ENCODE measurements at places on chromosomes 4 and X.

DNA sequence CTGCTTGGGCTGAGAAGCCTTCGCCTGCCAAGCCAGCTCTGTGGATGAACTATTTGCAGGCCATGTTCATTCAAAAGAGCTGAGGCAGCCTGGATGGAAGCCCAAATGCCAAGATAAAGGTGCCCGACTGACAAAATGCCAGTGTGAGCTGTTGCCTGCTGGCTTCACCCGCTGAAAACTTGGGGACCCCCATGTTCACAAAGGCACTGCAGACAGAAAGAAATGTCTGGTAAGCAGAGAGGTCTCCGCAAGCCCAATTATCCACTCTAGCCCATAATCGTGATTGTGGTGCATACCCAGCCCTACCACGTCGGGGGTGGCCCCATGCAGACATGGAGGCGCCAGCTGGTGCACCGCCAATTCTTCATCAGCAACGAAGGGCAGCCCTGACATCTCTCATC is 13.0 kb upstream of the SMIM20 start:
- H3K27ac ChIP-seq = no peak overlapping the region
- no peak overlapping the region for H3K4me3 ChIP-seq
- H3K4me1 ChIP-seq = 0 out of 2 replicates have a peak, but pooled peaks cover 6% of the 10 kb centered on the region

DNA sequence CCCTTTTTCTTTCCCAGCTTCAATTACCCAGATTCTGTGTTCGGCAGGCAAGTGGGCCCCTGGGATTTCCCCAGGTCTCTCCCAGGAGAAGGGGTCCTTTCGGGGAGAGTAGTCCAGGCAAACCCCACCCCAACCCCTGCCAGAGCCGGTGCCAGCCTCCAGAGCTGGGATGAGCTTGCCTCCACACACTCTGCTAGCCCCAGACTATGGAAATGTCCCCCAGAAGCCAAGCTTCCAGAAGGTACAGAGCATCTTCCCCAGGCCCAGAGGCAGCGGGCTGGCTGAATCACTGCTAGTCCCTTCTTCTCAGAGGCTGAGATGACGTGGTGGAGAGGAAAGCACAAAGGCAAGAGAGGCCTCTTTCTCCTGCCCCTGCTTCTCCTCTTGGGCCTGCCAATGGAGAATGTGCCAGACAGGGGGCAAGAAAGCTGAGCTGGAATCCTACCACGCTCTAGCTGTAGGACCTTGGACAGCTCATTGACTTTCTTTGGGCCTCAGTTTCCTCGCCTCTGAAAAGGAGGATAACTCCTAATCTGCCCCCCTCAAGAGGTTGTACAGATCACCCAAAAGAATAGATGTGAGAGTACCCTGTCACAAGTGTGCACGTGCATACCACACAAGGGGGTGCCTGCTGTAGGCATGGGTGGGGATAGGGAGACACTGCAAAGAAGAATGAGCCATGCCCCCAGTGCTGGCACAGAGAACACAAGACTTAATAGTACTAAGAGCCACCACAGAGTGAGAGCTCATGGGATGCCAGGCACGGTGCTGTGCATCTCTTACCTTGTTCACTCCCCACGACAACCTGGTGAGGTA is 2.1 kb downstream of the SASH3 start:
- H3K27me3 ChIP-seq = peaks cover 15% of the 10 kb centered on the region
- H3K4me1 ChIP-seq = no peaks in the 10 kb centered on the region
- DNase-seq = no peak
- H3K36me3 ChIP-seq = no peaks in the 10 kb centered on the region

DNA sequence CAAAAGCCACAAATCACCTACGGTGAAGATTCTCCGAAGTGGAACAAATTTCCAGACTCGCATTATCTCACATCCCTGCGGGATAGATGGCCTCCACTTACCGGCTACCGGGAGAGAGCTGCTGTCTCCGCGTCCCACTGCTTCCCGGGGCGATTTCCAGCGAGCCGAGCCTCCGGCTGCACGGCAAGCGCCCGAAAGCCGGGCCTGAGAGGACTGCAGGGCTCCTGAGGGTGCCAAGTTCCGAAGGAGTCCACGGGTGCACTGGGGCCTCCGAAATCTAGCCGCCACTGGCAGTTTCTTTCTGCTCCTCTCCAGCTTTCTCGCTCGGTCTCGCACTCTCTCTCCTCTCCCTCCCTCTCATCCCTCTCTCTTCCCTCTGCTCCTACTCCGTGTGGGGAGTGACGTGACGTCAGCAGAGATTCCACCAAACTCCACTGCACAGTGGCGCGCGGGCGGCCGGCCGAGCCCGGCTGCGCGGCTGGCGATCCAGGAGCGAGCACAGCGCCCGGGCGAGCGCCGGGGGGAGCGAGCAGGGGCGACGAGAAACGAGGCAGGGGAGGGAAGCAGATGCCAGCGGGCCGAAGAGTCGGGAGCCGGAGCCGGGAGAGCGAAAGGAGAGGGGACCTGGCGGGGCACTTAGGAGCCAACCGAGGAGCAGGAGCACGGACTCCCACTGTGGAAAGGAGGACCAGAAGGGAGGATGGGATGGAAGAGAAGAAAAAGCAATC is 14.0 kb upstream of the PITX2 start:
- H3K4me1 ChIP-seq = no peaks in the 10 kb centered on the region
- peaks cover 94% of the 10 kb centered on the region for H3K27me3 ChIP-seq
- no peak overlapping the region for H3K27ac ChIP-seq
- no peak for DNase-seq
- H3K36me3 ChIP-seq = no peaks in the 10 kb centered on the region

- H3K4me3 ChIP-seq = no peak overlapping the region
- no peak overlapping the region for H3K27ac ChIP-seq
- DNase-seq = no peak
- no peaks in the 10 kb centered on the region for H3K27me3 ChIP-seq
- H3K36me3 ChIP-seq = no peaks in the 10 kb centered on the region
- no peaks in the 10 kb centered on the region for H3K4me1 ChIP-seq
Measured at GRCh38 chr4:109616243-109616642, 56.2 kb downstream of the MCUB start.

- no peaks in the 10 kb centered on the region for H3K27me3 ChIP-seq
- H3K4me1 ChIP-seq = peaks cover 13% of the 10 kb centered on the region
- no peak for DNase-seq
- H3K36me3 ChIP-seq = no peaks in the 10 kb centered on the region
- no peak overlapping the region for H3K4me3 ChIP-seq
- H3K27ac ChIP-seq = no peak overlapping the region
Measured at GRCh38 chr4:106058921-106059320, 163.7 kb downstream of the NPNT start.

GRCh38 chr4:180028682-180029081 is 2214.5 kb upstream of the TENM3 start:
- H3K27me3 ChIP-seq = no peaks in the 10 kb centered on the region
- DNase-seq = peak; percentile 1
- H3K36me3 ChIP-seq = no peaks in the 10 kb centered on the region
- no peaks in the 10 kb centered on the region for H3K4me1 ChIP-seq

DNA sequence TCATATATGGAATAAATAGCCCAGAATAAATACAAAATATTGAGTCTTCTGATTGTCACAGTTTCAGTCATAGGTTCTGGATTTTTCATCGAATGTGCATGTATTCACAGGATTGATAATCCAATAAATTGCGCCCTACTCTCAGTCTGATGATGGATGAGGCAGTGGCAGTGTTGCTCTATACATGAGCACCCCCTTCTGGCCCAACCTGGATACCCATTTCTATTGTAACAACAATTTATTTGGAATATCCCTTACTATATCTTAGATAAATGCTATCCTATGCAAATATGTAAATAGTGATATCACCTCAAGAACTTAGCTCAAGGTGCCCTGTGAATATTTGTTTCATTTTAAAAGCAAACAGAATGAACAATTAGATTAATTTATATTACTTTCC is 733.7 kb upstream of the PABPC4L start:
- H3K36me3 ChIP-seq = no peaks in the 10 kb centered on the region
- DNase-seq = peak; percentile 9
- no peaks in the 10 kb centered on the region for H3K4me1 ChIP-seq
- no peak overlapping the region for H3K27ac ChIP-seq

DNA sequence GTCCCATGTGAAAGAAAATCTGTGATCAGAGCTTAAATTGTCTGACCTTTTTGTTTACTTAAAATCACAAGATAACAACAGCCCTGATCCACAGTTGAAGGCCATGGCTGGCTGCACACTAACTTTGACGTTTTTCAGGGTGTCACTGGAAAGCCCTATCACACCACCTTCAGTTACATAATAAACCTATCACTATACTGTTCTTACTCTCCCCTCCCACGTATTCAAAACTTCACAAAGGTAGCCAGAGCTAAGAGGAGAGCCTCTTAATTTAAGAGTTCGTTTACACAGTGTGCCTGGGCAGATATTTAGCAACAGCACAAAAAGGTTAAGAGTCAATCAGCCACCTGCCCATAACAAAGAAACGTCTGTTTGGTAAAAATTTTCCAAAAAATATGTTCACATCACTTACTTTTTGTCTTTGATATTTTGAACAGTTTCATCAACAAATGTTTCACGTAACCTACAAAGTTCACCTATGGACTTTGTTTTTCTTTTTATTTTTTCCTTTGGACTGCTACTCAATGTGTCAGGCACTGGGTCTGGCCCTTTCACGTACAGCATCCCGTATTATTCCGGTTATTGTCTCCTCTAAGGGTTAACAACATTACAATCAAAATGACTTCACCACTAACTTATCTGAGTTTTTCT is 25.0 kb downstream of the RFC1 start:
- peaks cover 3% of the 10 kb centered on the region for H3K4me1 ChIP-seq
- no peak overlapping the region for H3K4me3 ChIP-seq
- no peaks in the 10 kb centered on the region for H3K27me3 ChIP-seq

DNA sequence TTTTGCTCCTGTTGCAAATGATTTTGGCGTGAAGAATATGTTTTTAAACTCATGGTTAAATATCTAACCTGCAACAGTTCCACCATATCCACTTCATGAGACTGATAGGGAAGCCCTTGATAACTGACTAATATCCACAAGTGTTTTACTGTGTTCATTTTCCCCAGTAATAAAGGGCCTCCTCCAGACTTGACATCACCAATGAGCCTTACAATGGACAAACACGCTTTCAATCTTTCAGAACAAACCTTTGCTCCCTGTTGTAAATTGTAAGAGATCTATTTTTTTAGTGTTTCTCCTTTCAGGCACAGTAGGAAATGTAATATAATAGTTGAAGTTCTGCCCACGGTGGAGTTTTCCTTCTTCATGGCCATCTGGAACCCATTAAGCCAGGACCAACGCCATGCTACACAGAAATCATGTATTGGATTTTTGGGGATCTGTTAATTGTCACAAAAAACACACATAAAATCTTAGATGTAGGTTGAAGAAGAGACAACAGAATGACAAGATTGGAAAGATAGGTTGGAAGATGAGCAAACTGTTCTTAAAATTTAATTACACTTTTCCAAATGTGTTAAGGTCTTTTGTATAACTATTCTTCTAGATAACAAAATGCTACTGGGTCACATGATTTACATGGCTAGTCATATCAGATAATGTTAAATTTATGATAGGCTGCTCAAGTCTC is 1030.1 kb downstream of the FSTL5 start:
- no peak overlapping the region for H3K4me3 ChIP-seq
- H3K27me3 ChIP-seq = no peaks in the 10 kb centered on the region
- no peaks in the 10 kb centered on the region for H3K4me1 ChIP-seq
- no peaks in the 10 kb centered on the region for H3K36me3 ChIP-seq

DNA sequence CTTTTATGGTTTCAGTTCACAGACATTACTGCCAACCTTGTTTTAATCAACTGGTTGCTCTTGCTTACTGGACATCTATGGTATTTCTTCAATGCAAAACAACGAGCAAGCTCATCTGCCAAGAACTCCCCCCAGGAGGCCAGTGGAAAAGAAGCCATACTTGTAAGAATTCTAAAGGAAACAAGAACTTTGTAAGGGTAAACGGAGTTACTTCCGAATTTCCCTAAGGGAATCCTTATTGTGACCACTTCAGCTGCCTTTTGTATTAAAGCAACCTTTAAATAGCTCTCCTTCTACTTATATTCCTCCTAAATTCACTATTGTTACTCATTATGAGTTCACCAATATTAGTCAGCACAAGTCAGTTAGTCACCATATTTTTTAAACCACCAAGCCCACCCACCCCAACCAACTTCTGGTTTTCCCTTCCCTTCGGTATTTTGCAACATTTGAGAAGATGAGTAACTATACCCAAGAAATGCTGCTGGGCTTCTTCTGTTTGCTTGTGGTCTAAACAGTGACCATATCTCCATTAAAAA is 602.8 kb upstream of the DIPK2B start:
- peaks cover 2% of the 10 kb centered on the region for H3K4me1 ChIP-seq
- H3K4me3 ChIP-seq = peak overlapping the region; percentile 54
- no peaks in the 10 kb centered on the region for H3K27me3 ChIP-seq
- DNase-seq = no peak

DNA sequence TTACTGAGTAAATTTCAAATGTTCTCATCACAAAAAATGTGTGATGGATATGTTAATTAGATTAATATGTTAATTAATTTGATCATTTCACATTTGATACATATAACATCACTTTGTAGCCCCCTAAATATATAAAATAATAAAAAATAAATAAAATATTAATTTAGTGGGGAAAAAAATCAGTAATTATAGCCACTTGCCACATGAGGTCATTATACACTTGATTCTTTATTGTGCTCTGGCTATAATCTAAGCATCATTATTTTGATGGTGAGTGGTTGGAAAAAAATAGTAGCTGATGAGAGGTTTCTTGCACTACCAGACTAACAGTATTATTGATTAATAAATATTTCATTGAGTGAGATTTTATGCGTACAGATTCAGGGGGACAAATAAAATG is 57.4 kb downstream of the DCK start:
- no peak overlapping the region for H3K27ac ChIP-seq
- H3K36me3 ChIP-seq = no peaks in the 10 kb centered on the region

DNA sequence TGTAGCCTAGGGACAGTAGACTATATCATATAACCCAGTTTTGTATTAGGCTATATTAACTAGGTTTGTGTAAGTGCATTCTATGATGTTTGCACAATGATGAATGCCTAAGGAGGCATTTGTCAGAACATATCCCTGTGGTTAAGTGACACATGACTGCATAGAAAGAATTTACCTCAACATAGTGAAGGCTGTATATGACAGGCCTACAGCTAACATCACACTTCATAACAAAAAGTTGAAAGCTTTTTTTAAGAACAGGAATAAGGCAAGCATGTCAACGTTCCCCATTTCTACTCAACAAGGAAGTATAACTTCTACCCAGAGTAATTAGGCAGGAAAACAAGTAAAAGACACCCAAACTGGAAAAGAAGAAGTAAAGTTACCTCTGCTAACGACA is 165.9 kb upstream of the NDST4 start:
- H3K4me3 ChIP-seq = no peak overlapping the region
- no peaks in the 10 kb centered on the region for H3K36me3 ChIP-seq
- no peaks in the 10 kb centered on the region for H3K4me1 ChIP-seq
- no peaks in the 10 kb centered on the region for H3K27me3 ChIP-seq
- H3K27ac ChIP-seq = no peak overlapping the region
- no peak for DNase-seq

DNA sequence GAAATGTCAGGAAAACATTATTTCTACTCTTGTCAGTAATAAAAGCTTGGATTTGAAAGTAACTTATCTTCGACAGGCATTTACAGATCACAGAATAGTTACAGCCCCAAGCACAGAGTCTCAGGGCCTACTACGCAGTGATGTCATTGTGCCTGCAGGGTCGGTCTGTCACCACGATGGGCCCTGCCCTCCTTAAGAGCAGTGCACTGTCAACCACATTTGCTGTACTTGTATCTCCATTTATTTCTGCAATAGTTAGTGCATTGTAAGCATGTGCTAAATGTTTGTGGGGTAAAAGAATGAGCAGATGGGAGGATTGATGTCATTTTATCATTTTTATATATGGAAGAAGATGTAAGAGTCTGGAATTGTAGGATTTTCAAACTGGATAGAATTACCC is 13.6 kb upstream of the CCKAR start:
- no peak for DNase-seq
- no peaks in the 10 kb centered on the region for H3K27me3 ChIP-seq
- no peaks in the 10 kb centered on the region for H3K36me3 ChIP-seq

All from SK-N-SH (cell line).